Renal cortex interstitium (tissue), 15 donors: ENCODE measurements at places on chromosomes 7 and 10. TPM values are rescaled to one million over a fixed set of nuclear protein-coding genes. Genes with fewer than 3 reads are reported as not detected.

The CFAP43 gene
- 32.8 TPM for polyA plus RNA-seq

The SPOCK2 gene
- polyA plus RNA-seq: 119 TPM

The ABCB1 gene
- 22.4 TPM for polyA plus RNA-seq

The ATP6V1F gene
- 261 TPM for polyA plus RNA-seq

The CYP2E1 gene
- 2.3 TPM for polyA plus RNA-seq

The TMEM229A gene
- not detected for polyA plus RNA-seq

The RASA4B gene
- 4.7 TPM for polyA plus RNA-seq

The PYROXD2 gene
- polyA plus RNA-seq: 25.6 TPM

The KCNIP2 gene
- polyA plus RNA-seq: 8.1 TPM

The RBM17 gene
- 203 TPM for polyA plus RNA-seq

The TMEM130 gene
- 5.9 TPM for polyA plus RNA-seq

The CHST15 gene
- 21.6 TPM for polyA plus RNA-seq

The ZNF239 gene
- polyA plus RNA-seq: 12.4 TPM

The LRRC18 gene
- 0.16 TPM for polyA plus RNA-seq

The LHFPL3 gene
- polyA plus RNA-seq: 5.6 TPM

DNA sequence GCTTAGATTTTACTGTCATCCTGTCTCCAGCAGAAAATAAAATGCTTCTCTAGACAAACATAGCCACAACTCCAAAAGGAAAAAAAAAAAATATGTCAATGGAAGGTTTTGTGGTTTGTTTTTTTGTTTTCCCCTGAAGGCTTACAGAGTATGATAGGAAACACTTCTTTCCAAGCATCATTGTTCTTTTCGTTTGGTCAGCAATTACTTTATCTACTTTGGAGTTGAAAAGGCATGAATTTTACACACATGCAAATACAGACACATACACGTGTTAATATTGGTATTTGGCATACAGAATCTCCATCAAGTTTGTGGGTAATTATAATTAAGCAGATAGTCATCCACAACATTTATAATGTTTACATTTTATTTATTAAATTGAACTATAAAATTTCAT is 496.9 kb upstream of the MBL2 start:
- no peak for DNase-seq

GRCh38 chr10:24363070-24363469 is 154.1 kb downstream of the KIAA1217 start:
- no peak for DNase-seq

DNA sequence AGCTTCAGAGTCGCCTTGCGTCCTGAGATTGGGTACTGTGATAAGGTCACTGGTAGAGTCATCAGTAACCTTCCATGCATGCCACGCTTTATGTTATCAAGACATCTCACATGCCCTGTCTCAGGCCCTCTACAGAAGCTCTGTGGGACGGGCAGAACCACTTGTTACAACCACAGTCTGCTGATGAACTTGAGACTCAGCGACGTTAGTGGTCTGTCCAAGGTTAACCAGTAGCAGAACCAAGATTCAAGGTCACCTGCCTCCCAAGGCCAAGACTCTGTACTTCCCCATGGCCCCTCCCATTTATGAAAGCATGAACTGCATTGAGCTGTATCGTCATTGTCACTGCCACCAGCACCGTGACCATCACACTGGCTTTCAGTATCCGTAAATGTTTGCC is 15.0 kb downstream of the IQCE start:
- no peak for DNase-seq

DNA sequence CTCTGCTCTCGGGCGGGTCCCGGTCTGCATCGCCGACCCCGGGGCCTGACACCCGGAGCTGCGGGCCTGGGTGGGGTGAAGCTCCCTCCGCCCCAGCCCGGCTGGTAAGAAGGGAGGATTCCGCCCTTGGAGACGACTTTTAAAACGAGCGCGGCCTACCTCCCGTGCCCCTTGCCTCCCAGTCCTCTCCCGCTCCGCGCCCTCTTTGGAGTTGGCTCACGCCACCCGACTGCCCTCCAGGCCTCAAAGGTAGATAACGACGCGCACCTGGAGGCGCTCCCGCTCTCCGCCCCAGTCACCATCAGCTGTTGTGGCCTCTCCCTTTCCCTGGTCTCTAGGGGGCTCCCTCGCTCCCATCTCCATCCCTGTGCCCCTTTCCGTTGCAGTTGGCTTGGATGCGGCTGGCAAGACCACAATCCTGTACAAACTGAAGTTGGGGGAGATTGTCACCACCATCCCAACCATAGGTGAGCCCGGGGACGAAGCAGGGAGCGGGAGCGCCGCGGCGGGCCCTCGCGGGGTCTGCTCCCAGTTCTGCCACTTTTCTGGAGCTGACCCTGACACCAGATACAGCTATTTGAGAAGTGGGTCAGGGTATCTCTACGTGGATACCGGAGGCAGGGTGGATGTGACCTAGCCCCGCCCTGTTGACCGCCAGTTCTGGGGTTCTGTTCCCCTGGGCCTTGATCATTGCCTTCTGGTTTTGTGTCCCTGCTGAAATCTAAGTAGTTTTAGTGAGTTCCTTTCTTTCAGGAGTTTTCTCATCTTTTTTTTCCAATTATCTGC is 679 bp downstream of the ARF5 start:
- DNase-seq: peak; percentile 56

GRCh38 chr10:57015187-57015586 is 654.1 kb upstream of the ZWINT start:
- no peak for DNase-seq

- no peak for DNase-seq
Observed at GRCh38 chr7:39979406-39980073, 29.5 kb downstream of the CDK13 start.

GRCh38 chr10:102413806-102414561 is 4.6 kb downstream of the PSD start:
- no peak for DNase-seq

GRCh38 chr10:101493249-101493648 is 94.8 kb downstream of the POLL start:
- no peak for DNase-seq

DNA sequence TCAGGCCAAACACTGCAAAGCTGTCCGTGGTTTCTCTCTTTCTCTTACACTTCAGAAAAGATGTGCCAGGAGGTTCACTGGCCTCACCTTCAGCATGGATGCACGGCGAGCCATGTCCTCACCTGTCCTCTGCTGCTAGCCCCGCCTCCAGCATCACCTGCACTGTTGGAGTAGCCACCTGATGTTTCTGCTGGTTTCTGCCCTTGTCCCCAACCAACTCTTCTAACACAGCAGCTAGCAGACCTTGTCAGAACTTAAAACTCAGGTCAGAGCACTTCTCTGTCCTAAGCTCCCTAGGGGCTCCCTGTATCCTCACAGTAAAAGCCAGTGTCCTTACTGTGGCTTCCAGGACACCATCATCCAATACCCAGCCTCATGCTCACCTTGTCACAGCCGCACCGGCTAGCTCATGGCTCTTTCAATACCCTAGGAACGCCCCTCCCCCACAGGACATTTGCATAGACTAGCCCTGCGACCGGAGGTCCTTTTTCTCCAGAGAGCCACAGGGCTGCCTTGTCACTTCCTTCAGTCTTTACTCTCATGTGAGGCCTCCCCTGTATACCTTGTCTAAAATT is 15.2 kb downstream of the PALD1 start:
- no peak for DNase-seq

GRCh38 chr7:101237206-101238067 is at the start of gene CLDN15:
Gene CLDN15 (minus strand): TSS chr7:101237802. CDS start chr7:101237581, 221 bp downstream.
- no peak for DNase-seq

DNA sequence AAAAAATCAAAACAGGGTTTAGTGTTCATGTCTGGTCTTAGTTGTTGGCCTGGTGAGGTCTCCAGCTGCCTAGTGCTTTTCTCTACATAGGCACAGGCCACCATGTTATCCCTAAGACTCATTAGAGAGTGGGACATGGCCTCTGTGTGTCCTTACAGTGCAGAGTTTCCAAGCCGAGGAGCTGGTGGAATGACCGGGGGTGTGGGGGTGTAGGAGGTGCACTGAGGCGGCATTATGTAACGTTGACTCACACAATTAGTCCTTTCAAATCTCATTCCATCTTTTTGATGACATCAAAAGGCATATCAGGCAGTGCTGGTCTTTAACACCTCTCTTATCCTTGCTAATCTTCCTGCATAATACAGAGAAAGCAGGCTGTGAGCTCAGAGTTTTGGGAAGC is 71.3 kb downstream of the MTPN start:
- DNase-seq: no peak

DNA sequence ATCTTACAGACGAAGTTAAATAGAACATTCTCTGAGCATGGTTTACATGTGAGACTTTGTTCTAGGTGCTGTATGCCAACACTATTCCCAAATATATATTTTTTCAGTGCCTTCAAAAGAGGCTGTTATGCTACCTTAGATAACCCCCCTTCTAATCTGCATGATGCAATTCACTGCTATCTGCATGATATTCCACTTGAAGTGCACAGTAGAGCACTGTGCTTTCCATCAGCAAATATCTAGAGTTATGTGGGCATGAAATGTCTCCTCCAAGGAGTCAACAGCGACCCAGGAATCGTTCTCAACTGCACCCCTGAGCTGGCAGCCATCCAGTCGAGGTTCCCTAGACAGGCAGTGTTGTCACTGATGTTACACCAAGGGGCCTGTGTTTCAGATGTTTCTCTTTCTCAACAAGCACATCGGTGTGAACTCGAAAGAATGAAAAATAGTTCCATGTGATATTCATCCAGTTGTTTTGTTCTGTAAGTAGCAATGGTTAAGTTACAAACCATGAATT is 88.3 kb downstream of the PDE1C start:
- no peak for DNase-seq

- no peak for DNase-seq
Observed at GRCh38 chr7:80142853-80143580, 8.4 kb downstream of the GNAI1 start.

DNA sequence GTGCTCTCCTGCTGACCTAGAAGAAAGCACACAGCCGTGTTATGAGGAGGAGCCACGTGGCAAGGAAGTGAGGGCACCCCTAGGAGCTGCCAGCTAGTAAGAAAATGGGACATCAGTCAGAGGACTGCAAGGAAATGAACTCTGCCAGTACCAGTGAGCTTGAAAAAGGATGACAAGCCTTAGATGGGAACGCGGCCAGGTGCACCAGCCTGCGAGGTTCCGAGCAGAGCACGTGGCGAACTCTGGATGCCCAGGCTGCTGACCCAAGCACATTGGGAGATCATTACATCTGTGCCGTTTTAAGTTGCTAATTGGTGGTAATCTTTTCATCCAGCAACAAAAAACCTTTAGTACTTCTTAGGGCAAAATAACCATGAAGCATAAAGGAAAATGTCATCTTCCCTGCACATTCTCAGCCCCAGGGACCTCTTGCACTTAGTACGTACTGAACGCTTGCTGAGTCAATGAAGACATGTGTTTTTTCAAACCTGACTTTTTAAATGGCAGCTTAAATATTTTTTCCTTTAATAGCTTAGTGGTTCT is 69.4 kb downstream of the AMZ1 start:
- DNase-seq: no peak

DNA sequence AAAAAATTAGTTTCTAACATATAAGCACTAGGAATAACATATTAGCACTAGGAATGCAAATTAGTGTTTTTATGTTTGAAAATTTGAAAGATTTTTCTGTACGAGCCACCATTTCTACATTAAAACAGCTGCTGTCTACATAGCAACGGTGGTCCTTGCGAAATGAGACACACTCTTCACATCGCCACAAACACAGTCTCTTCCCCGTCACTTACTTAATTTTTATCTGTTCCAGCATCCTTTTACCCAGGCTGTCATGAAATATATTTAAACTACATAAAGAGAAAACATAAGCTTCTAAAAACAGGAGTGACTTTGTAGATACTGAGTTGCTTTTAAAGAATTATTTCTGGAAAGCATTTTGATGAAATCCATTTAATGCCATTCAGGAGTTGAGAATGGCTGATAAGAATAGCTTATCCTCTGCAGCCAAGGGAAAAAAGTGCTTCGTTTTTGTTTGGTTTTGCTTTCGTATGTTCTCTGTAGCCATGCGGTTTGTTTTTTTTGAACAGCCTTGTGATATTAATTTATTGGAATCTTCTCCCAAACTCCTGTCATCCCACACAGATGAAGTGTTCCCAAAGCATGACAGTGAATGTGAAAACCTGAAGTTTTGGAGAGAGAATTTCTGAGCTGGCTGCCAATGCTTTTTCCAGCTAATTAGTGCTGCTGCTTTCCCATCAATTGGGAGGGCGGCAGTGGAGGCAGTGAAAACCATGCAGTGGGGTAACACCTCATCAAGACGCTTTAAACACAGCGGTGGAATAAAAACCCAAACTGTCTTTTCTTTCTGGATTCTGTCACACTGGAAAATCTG is 603.7 kb upstream of the ADARB2 start:
- no peak for DNase-seq

- DNase-seq: no peak
Observed at GRCh38 chr10:47243791-47244190, 56.2 kb upstream of the GDF10 start.
